Stimulated activated CD4-positive, alpha-beta T cell treated with anti-CD3 and anti-CD28 coated beads, Interleukin-12 subunit alpha, Interleukin-12 subunit beta, amount 100 ng/mL, for 24 hours (primary cell): ENCODE measurements at places on chromosomes 6 and 20.

GRCh38 chr6:43964659-43965570 is 162.3 kb downstream of the MRPL14 start:
- DNase-seq, result no peak

GRCh38 chr20:63655249-63655648 is 2.0 kb upstream of the STMN3 start:
- no peak for DNase-seq

DNA sequence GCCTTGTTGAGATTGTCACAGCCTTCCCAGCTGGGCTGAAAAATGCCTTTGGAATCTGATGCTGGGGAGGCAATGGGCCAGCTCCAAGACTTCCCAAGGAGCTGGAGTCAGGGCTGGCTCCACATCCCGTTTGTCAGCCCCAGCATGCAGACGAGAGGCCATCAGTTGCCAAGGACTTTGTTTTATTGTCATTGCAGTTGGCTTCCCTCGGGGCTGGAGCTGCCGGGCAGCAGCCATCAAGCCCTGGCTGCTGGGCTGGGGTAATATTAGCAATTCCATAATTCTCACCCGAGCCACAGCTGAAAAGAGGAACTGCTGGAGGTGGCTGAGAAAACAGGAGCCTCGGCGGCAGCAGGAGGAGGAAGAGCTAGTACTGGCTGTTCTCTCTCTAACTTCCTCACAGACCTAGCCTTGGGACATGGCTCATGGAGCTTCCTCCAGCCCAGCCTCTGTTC is 182.5 kb downstream of the CDC5L start:
- no peak for DNase-seq

GRCh38 chr6:111793711-111794111 is 79.5 kb downstream of the FYN start:
- DNase-seq, result no peak

DNA sequence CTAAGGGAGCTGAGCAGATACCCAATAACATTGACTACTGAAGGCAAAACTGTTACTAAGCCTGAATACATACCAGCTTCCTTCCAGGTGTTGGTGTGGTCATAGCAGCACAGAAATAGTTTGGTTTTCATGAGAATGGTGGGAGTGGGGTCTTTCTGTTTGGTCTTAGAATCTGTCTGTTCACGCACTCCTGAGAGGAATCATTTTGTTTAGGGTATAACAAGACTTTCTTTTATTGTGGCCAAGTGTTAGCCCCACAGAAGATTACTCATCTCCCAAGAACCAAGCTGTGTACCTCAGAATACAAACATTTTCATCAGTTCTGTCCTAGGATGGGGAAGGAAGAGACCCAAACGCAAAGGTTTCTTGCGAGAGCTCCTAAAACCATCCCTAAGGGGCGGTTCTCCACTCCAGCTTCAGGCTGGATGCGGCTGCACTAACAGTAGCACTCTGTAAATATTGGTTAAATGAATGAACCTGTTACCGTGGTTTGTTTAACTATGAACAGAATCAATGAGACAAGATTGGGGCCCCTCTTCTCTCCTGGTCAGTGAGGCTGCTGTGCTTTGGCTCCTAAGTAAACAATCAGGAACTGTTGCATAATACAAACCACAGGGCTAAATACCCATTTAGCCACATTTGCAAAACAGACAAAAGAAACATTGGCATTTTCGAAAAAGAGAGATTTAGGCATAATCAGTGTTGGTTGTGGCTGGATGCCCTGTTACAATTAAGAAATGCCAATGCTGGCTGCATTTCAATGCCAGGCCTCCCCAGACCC is 44.9 kb downstream of the SNAP25 start:
- no peak for DNase-seq

DNA sequence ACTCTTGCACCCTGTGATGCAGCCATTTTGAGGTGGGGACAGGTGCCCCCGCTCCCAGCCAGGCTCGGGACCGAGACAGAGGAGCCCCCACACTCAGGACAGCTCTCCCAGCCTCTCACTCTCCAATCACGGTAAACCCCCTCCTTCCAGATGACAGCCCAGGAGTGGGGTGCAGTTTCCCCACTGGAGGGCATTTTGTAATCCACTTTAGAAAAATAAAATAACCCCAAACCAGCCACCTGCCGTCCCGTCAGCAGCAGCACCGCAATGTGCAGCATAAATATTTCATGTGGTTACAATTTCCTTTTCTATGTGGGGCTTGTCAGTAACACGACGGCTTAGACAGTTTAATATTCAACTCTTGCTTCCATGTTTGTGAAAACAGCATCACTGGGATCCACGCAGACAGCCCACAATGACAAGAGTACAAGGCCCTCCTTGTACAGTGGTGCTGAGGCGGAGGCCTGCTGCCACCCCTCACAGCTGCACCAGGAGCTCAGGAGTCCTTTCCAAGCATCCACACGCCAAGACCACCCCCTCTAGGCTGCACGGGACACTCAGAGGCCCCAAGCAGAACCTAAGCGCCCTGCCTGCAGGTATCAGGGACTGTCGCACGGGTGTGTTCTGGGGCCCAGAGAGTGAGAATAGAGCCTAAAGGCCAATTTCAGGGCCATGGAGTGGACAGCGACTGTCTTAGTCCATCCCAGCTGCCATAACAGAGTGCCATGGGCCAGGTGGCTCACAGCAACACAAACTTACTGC is 116.7 kb downstream of the JPH2 start:
- DNase-seq, result no peak

- DNase-seq, result no peak
Measured at GRCh38 chr6:42911171-42912021, 4.5 kb upstream of the PTCRA start.

- DNase-seq, result no peak
Measured at GRCh38 chr20:16063881-16064280, 509.4 kb downstream of the KIF16B start.

DNA sequence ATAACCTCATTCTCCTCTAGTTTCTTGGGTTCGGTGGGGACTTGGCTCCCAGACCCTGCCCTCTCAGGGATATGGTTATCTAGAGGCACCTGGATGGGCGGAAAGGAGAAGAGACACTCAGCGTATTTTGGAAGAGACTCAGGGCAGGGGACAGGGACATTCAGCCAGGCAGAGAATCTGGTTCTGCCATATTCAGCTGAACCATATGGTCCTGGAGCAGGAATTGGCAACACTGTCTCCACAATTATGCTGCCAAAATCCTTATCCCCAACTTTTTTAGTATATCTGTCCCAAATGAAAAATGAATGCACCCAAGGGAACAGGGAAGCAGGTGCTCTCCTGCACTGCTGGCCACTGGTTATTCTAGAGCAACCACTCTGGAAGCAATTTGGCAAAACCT is 17.7 kb downstream of the SDC4 start:
- DNase-seq, result no peak

GRCh38 chr20:63330940-63331339 is 30.2 kb downstream of the CHRNA4 start:
- DNase-seq, result no peak

DNA sequence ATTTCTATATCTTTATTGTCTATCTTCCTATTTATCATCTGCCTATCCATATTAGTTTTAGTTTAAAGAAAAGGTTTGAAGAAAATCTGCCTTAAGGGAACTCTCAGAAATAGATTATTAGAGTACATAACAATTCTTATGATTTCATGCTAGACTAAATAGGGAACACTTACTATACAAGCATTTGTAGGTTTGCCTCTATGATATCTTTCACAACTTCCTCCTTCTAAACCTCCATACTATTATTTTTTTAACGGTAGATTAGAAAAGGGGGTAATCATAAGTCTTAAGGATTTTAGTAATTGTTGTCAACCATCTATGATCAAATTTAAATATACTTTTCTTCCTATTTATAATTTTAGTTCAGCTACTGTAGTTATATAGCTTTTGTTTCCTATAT is 11.6 kb upstream of the DSE start:
- no peak for DNase-seq

- DNase-seq, result no peak
Measured at GRCh38 chr6:169139179-169139971, 114.3 kb downstream of the THBS2 start.

GRCh38 chr6:163841326-163841725 is 426.8 kb downstream of the QKI start:
- no peak for DNase-seq

DNA sequence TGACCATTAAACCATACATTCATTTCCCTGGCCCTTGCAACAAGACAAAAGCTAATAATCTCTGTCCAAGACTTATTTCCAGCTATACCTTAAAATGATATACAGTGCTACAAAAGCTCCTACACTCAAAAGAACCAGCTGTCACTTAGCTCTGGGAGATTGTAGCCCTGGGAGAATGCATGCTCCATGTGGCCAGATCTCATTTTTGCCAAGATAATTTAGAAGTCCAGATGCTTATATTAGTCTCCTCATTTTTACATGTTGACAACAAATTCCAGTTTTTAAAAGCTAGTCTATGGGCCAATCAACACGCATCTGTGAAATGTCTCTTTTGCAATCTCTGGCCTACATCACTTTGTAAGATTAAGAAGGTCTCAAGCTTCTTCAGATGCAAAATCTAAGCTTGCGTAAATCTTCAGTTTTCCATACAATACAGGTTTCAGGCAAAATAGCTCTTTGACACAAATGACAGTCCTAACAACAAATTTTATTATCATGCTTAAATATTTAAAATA is 27.1 kb downstream of the TASP1 start:
- DNase-seq, result no peak

DNA sequence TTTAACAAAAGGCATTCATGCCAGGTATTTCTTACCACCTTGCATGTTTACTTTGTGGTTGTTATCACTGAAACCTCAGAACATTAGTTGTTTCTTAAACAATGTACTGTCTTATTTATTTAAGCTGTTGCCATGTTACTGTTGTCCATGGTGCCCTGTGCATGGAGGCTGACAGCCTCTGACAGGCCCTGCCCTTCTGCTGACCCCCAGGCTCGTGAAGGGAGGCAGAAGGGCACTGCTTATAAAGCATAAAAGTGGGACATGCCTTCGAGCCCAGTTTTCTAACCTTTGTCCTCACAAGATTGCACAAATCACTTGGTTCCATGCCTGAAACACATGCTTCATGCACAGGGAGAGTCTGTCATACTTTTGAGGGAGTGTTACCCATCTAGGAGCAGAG is 46.7 kb upstream of the CLIC5 start:
- DNase-seq, result no peak

DNA sequence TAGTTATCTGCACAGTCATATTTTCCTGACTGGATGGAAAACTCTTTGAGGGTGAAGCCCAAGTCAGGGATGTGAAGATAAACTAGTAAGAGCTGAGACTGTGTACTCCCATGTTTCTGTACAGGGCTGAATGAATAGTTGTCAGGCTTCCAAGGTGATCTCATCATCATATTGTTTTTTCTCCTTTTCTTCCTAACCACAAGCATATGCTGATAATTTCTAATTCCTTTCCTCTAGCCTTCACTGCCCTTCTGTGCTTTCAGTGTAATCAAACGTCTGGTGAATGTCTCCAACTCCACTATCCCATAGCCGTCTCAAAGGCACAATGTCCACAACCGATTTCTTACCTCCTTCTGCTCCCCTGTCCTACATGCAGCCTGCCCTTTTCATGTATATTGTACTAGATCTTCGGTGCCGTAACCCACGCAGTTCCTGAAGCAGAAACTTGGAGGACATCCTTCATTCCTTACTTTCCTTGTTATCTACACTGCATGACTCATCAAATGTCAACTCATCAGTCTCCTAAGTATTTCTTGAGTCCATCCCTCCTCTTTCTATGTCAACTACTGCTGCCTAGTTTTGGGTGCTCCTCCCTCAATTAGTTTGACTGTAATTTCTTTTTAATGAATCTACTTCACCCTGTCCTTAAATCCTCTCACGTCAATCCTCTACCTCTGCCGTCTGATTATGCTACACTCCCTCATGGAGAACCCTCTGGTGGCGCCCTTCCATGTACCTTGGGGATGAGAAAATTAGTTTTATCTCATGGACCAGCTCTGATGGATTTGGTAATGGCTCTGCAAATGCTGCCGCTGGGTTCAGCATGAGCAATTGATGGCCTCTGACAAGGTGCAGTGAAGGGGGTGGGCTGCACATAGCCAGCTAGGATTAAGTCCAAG is 21.9 kb downstream of the NCOA7 start:
- no peak for DNase-seq
